ENCODE measurements at places on chromosomes 5 and 9.
A peak's percentile ranks its signal among the peaks of the same experiment; 100 is the strongest.

GRCh38 chr5:79512471-79513307 is 1.2 kb downstream of the HOMER1 start:
- DNase-seq, result peak; percentile 43

- DNase-seq, result no peak
Observed at GRCh38 chr5:103780794-103781193, 218.2 kb upstream of the NUDT12 start.

- no peak for DNase-seq
Observed at GRCh38 chr9:128206484-128206883, 3.3 kb downstream of the DNM1 start.

GRCh38 chr5:86038566-86038965 is 579.2 kb upstream of the COX7C start:
- DNase-seq, result no peak

GRCh38 chr5:73444499-73445438 is 3.8 kb downstream of the FOXD1 start:
- DNase-seq, result no peak

DNA sequence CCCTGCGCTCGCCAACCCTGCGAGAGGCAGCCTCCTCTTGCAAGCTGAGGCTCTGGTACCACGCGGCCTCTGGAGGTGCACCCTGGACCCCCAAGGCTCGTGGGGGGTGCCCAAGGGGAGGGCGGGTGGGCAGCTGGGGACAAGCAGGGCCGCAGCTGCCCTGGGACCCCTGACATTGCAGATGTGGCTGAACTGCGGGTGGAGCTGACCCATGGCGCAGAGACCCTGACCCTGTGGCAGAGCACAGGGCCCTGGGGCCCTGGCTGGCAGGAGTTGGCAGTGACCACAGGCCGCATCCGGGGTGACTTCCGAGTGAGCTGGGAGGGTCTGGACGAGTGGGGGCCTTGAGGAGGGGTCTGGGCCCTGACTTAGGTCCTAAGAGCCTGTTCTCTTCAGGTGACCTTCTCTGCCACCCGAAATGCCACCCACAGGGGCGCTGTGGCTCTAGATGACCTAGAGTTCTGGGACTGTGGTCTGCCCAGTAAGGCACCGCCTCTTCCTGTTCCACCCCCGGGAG is 1.5 kb downstream of the MAMDC4 start:
- no peak for DNase-seq

DNA sequence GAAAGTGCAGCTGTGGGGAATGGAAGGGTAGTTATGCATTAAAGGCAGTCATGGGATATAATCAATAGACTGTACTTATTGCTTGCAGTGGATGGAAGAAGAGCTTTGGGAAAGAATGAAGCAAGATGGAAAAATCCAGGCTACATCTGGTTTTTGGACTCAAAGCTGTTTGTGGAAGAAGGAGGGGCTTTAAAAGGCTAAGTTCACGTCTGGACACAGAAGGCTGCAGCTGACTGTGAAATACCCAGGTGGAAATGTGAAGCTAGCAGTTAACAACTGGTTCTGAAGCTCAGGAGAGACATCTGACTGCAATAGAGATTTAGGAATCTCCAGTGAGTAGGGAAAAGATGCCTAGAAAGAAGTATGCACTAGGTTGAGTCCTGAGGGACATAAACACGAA is 43.2 kb upstream of the TIMD4 start:
- DNase-seq, result no peak

DNA sequence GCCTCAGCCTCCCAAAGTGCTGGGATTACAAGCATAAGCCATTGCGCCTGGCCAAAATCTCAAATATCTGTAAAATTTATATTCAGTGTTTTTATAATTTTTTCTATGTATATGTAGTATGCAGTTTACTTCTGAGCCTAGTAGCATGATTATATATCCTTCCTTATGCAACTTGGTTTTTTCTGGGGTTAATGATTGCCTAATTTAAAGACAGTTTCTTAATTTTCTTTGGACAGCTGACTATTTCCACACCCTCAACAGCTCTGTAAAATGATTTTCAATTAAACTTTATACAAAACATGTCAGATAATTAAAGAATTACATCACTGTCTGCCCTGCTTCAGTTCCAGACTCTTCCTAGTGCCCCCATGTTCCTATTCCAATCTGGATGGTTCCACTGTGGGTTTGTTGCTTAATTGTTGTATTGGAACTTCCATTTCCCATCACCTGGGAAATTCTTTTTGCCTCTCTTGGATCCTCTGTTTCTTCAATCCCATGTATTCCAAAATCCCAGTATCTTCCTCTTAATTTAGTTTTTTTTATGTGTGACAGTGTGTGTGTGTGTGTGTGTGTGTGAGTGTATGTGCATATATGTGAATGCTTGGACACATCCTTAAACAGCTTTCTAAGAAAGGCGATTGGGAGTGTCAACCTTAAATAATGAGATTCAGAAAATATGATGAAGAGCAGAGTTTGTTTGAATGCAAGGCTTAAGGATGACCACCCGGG is 53.2 kb downstream of the C5orf22 start:
- no peak for DNase-seq

DNA sequence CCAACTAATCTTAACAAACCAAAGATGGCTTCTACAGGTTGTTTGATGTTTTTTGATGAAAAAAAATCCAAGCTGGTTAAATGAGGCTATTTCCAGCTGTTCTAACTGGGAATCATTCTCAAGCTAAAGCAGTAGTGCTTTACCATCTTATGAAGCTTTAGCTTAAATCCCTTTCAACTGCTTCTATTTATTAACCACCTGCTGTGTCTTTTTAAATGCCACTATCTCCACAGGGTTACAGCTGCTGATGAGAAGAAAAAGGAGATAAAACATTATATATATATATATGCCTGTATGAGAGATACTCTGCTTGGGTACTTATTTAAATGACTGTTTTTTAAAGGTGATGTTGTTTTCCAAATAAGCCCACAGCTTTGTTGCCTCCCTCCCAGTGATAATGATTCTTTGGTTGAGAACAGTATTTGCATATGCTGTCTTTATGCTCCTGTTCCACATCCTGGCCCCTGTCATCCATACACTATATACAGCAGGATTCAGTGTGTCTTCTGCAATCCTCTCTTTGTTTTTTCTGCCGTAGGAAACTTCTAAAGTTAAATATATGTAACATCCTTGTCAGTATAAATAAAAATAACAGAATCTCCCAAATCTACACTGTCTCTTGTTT is 164.0 kb downstream of the PAM start:
- DNase-seq, result no peak

- no peak for DNase-seq
Observed at GRCh38 chr9:1362845-1363244, 312.7 kb downstream of the DMRT2 start.

DNA sequence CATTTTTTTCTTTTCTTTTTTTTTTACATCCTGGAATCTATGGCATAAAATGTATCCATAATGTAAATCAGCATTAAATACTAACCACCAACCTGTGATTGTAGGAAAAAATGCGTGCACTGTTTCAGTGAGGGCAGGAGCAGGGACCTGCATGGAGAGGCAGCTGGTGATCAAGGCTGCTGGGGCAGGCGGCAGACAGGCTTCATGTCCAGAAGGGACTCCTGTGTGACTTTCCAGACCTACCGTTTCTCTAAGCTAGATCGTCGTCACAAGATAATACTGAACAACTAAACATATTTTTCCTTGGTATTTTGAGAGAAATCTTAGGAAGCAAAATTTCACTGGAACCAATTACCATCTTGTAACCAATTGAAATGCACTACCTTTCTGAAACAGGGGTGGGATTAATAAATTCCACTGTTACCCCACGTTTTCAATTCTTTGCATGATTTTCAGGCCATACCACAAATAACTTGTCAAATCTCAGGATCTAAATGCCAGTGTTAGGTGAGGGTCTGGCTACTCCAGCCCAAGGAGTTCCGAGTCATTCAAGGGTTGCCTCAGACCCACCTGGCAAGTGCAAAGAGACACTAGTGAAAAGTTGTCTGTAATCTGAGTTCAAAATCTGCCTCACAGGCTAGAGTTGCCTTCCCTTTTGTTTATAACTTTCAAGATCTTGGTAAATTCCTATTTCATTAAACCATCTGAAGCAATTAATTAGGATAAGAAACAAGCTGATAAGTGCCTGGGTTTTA is 198.2 kb downstream of the SEMA5A start:
- no peak for DNase-seq

DNA sequence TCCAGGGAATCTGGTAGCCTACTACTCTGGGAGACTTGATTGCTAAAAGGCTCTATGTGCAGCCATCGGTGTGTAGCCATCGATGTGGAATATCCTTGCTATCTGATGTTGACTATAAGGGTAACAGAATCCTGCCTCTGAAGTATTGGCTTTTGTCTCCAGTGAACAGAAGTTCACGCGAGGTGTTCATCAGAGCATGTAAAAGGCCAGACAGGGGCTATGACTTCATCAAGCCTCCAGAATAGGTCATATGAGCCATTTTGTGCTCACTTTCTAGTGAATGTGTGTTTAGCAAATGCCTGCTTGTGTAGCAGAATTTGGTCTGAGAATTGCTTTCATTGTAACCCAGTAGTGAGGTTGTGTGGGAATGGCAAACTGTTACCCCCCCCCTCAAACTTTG is 66.8 kb upstream of the RAD23B start:
- peak; percentile 53 for DNase-seq

DNA sequence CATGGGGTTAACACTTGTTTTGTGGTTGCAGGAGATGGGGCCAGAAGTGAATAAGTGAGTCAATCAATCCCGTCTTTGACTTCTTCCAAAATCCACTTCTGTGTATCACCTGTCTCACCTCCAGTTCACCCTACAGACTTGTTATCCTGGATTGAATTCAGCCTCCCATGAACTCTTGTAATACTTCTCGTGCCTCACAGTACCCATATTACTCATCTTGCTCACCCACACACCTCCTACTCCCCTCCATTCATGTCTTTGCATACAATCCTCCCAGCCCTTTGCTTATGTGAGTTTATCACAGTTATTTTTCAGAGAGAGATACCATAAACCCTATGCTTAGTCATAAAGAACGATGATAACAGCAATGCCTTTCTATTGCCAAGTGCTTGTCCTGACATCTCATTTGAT is 52.9 kb upstream of the PAPPA start:
- DNase-seq, result peak; percentile 29

DNA sequence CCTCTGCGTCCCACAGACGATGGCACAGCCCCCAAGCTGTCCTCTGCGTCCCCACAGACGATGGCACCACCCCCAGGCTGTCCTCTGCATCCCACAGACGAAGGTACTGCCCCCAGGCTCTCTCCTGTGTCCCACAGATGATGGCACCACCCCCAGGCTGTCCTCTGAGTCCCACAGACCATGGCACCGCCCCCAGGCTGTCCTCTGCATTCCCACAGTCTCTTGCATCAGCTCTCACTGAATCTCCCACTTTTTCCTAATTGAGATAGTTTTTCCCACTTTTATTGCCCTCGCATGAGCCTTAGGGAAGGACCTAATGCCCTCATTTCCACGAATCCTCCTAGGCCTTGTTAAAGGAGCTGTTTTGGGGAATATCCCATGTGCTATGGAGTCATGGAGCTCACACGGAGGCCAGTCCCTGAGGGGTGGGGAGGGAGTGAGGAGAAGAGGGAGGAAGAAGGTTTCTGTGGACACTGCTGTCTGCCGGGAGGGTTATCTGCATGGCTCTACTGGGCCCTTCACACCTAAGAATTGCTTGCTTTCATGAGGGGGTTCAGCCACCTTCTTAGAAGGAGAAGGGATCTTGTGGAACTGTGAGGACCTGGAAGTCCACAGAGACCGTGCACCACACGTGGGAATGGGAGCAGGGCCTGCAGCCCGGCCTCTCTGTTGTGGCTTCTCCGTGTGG is 58.2 kb upstream of the PTCH1 start:
- no peak for DNase-seq

DNA sequence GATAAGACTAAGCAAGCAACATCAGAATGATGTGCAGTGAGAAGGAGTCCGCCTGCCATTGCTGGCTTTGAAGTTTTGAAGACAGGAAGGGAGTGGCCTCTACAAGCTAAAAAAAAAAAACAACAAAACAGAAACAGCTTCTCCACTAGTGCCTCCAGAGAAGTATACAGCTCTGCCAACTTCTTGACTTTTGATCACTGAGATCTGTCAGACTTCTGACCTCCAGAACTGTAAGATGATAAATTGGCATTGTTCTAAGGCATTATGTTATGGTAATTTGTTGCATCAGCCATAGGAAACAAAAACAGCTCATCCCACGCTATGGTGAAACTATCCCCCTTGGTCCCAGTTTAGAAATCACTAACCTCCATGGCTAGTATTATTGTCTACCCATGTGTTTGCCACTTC is 131.0 kb upstream of the VCAN start:
- no peak for DNase-seq

DNA sequence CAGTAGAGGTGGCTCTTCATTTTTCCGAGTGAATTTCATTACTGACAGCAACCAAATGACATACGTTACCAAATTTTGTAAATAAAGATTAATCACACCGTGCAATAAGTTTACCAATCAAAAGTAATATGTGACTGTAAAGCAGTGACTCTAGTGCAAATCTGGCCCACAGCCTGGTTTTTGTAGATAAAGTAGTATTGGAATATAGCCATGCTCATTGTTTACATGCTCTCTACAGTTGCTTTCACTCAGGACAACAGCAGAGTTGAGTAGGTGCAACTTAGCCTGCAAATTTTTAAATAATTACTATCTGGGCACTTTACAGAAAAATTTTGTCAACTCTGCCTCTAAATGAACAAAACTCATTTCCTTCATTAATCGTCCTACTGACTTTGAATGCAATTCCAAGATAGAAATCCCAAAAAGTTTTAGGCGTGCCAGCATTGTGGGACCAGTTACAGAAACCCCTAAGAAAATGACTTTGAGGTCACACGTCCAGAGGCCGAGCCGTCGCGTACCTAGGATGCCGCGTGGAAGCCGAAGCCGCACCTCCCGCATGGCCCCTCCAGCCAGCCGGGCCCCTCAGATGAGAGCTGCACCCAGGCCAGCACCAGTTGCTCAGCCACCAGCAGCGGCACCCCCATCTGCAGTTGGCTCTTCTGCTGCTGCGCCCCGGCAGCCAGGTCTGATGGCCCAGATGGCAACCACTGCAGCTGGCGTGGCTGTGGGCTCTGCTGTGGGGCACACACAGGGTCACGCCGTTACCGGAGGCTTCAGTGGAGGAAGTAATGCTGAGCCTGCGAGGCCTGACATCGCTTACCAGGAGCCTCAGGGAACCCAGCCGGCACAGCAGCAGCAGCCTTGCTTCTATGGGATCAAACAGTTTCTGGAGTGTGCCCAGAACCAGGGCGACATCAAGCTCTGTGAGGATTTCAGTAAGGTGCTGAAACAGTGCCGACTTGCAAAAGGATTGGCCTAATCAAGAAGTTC is 180.7 kb upstream of the TLE4 start:
- no peak for DNase-seq

GRCh38 chr5:39190311-39191102 is 28.9 kb downstream of the FYB1 start:
- DNase-seq, result no peak

GRCh38 chr9:18805386-18805785 is 227.6 kb downstream of the SAXO1 start:
- DNase-seq, result no peak

DNA sequence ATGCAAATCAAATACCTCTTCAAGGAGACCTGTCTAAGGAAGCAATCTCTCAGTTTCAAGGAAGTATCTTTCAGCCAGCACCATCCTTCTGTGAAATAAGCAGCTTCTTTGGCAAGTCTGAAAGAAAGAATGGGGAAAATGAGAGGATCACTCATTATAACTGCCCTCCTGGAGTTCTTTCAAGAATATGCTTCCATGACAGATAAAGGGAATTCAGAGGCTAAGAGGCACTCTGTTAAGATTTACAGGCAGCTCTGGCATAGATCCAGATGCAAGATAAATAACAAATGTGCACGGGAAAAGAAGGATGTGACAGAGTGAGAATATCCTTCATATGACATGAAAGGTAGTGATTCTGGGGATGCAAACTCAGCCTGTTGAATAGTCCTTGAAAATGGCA is 348.2 kb upstream of the CCNG1 start:
- no peak for DNase-seq

All from kidney tubule cell (primary cell).